ENCODE measurements at places on chromosomes 2 and 18.

DNA sequence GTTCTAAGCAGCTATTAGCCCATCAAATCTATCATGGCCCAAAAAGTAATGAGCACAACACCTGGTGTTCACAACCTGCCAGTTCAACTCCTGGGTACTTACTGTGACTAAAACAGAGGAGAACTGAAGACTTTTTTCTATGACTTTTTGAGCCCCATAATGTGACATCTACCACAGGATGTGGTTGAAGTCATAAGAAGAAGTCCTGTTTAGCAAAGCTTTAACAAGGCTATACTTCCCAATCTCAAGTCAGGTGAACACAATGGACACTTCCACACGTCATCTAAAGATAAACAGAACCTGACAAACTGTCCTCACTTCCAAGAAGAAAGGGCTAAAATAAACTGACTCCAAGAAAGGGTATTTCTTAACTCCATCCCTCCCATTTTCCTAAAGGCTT is 138.8 kb downstream of the ATAD2B start:
- DNase-seq: no peak

GRCh38 chr2:100059638-100060037 is 82.8 kb downstream of the AFF3 start:
- DNase-seq: no peak

DNA sequence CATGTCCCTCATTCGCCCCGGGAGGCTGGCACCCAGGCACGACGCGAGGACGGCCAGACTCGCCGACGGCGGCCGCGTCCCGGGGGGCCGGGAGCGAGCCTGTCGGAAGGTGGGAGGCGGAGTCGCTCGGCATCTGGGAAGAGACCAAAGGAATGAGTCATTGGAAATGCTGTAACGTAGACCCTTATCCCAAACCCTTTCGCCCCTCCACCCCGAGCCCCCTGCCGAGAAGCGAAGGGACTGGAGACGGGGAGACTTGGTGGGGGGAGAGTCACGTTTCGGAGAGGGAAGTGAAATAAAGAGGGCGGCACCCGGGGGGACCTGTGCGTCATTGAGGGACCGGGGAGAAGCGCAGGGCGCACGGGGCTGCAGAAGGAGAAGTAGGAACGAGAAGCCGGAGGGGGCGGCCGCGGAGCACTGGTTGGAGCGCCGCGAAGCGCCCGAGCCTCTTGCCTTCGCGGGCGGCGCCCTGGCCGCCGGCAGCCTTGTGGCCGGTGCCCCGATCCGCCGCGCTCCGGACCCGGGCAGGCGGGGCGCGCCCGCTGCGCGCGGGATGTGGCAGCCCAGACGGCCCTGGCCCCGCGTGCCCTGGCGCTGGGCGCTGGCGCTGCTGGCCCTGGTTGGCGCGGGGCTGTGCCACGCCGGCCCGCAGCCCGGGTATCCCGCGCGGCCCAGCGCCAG is at the start of gene EMILIN2:
Gene EMILIN2, plus strand, starts transcription at position 371 of the 681 bp plus-strand sequence. Its CDS starts 183 bp downstream, at position 554.
- DNase-seq: no peak

GRCh38 chr18:80046961-80047541 is 12.8 kb downstream of the RBFA start:
- DNase-seq: no peak

DNA sequence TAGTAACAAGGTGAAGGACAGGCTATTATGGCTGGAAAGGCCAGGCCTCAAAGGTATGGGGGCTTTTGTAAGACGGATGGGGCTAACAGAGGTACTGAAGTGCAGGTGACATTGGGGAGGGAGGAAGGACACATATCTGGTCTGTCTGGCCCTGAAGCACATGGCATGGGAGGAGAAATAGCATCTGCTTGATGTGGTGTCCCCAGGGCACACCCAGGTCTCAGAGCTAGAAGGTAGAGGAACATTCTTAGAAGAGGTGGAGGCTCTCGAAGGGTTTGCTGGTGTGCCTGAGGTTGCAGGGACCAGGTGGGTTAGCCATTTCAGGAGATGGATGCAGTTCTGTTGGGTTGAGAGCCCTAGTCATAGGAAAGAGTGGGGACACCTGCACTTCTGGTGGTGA is 9.5 kb downstream of the RALB start:
- no peak for DNase-seq

Data from cortex of kidney (tissue), 1 donor.